Airway epithelial cell (primary cell): ENCODE measurements at places on chromosomes 4 and X. TPM values are rescaled to one million over a fixed set of nuclear protein-coding genes. Genes with fewer than 3 reads are reported as not detected.

Gene STAP1
- not detected in 2 replicates for total RNA-seq

Gene BRS3
- total RNA-seq, result not detected in 2 replicates

Gene TMPRSS11F
- total RNA-seq, result 1.9 and 2.8 TPM in 2 replicates

Gene NDST4
- not detected in 2 replicates for total RNA-seq

Gene SLC9A6
- 12.0 and 15.2 TPM in 2 replicates for total RNA-seq

Gene MCUB
- total RNA-seq, result 23.5 and 58.4 TPM in 2 replicates

Gene TENM3
- total RNA-seq, result 7.7 and 10.6 TPM in 2 replicates

Gene CT45A1
- total RNA-seq, result not detected in 2 replicates

Gene ZNF711
- total RNA-seq, result 0.88 and 0.92 TPM in 2 replicates

Gene ACSL1
- 30.1 and 42.9 TPM in 2 replicates for total RNA-seq

Gene UBA1
- total RNA-seq, result 217 and 276 TPM in 2 replicates

Gene STS
- total RNA-seq, result 0.84 and 1.5 TPM in 2 replicates

Gene TRIM61
- total RNA-seq, result 0.79 and 1.2 TPM in 2 replicates

Gene MID2
- 8.1 and 10.8 TPM in 2 replicates for total RNA-seq

Gene KCNIP4
- total RNA-seq, result not detected in 2 replicates

Gene SMR3B
- total RNA-seq, result not detected in 2 replicates

Gene CXCL3
- 2.2 and 5.0 TPM in 2 replicates for total RNA-seq

Gene SPATA4
- total RNA-seq, result not detected in 2 replicates

Gene NMU
- total RNA-seq, result 28.1 and 29.0 TPM in 2 replicates

Gene ACE2
- total RNA-seq, result 1.6 and 1.9 TPM in 2 replicates

Gene IDUA
- total RNA-seq, result 4.4 and 6.2 TPM in 2 replicates

Gene BLTP1
- total RNA-seq, result 13.9 and 20.0 TPM in 2 replicates

Gene ITIH6
- total RNA-seq, result not detected in 2 replicates

Gene PABPC4L
- total RNA-seq, result 0.37 and 1.2 TPM in 2 replicates

Gene SSX3
- total RNA-seq, result not detected in 2 replicates

Gene IL2
- total RNA-seq, result not detected in 2 replicates

Gene SERTM2
- not detected in 2 replicates for total RNA-seq

Gene PRR32
- not detected in 2 replicates for total RNA-seq

Gene RPS6KA3
- 16.8 and 22.0 TPM in 2 replicates for total RNA-seq

Gene IL3RA
- not detected in 2 replicates for total RNA-seq

Gene CT45A3
- total RNA-seq, result not detected in 2 replicates

Gene RRH
- total RNA-seq, result not detected in 2 replicates

Gene RAB41
- total RNA-seq, result not detected in 2 replicates

Gene XPNPEP2
- not detected in 2 replicates for total RNA-seq

Gene TSPAN5
- 23.8 and 27.4 TPM in 2 replicates for total RNA-seq

Gene ARFIP1
- total RNA-seq, result 25.9 and 38.6 TPM in 2 replicates

Gene SLC49A3
- total RNA-seq, result 0.42 and 0.63 TPM in 2 replicates

Gene FOXR2
- total RNA-seq, result not detected in 2 replicates

Gene FBXL5
- total RNA-seq, result 45.7 and 65.3 TPM in 2 replicates

Gene MAGT1
- 41.4 and 46.4 TPM in 2 replicates for total RNA-seq

Gene OTUD6A
- total RNA-seq, result not detected in 2 replicates

Gene TLR8
- not detected in 2 replicates for total RNA-seq

Gene PDLIM3
- total RNA-seq, result 0.07 and 0.56 TPM in 2 replicates

Gene SPRY1
- total RNA-seq, result 9.0 and 10.1 TPM in 2 replicates

Gene VSIG1
- total RNA-seq, result 0.85 and 1.4 TPM in 2 replicates

Gene SLC2A9
- total RNA-seq, result 19.0 and 26.5 TPM in 2 replicates

Gene ADGRL3
- 0.19 and 0.21 TPM in 2 replicates for total RNA-seq
